ENCODE measurements at places on chromosomes 7 and 10. TPM values are rescaled to one million over a fixed set of nuclear protein-coding genes. Genes with fewer than 3 reads are reported as not detected.

The AUTS2 gene
- total RNA-seq, result 5.1 TPM

The TACC2 gene
- total RNA-seq, result 3.5 TPM

The PNLIPRP3 gene
- total RNA-seq, result 0.12 TPM

The KIFBP gene
- total RNA-seq, result 55.6 TPM

The BBS9 gene
- 20.9 TPM for total RNA-seq

The MAGI2 gene
- 29.1 TPM for total RNA-seq

The ANXA8 gene
- 0.12 TPM for total RNA-seq

The TFEC gene
- 0.50 TPM for total RNA-seq

The EGFR gene
- 75.5 TPM for total RNA-seq

The IL2RA gene
- total RNA-seq, result not detected

The CCL24 gene
- total RNA-seq, result not detected

The FAM237B gene
- 0.22 TPM for total RNA-seq

The MYO3A gene
- total RNA-seq, result not detected

The NRG3 gene
- total RNA-seq, result not detected

The DBF4 gene
- total RNA-seq, result 23.1 TPM

The AKR1C3 gene
- total RNA-seq, result 26.7 TPM

The TBX20 gene
- not detected for total RNA-seq

The PCLO gene
- 4.9 TPM for total RNA-seq

The RNLS gene
- total RNA-seq, result 10.2 TPM

The MARVELD1 gene
- total RNA-seq, result 23.7 TPM

The INTS15 gene
- 7.1 TPM for total RNA-seq

The GJD4 gene
- not detected for total RNA-seq

The CAMK2G gene
- 28.0 TPM for total RNA-seq

The PAX2 gene
- total RNA-seq, result not detected

The HGF gene
- 101 TPM for total RNA-seq

The ZNF736 gene
- 18.6 TPM for total RNA-seq

The PHYHIPL gene
- total RNA-seq, result not detected

The ZNF239 gene
- 8.9 TPM for total RNA-seq

Data from uterine smooth muscle cell (primary cell).